Esophagus squamous epithelium (tissue), 5 donors: ENCODE measurements at places on chromosomes 3 and 15.

DNA sequence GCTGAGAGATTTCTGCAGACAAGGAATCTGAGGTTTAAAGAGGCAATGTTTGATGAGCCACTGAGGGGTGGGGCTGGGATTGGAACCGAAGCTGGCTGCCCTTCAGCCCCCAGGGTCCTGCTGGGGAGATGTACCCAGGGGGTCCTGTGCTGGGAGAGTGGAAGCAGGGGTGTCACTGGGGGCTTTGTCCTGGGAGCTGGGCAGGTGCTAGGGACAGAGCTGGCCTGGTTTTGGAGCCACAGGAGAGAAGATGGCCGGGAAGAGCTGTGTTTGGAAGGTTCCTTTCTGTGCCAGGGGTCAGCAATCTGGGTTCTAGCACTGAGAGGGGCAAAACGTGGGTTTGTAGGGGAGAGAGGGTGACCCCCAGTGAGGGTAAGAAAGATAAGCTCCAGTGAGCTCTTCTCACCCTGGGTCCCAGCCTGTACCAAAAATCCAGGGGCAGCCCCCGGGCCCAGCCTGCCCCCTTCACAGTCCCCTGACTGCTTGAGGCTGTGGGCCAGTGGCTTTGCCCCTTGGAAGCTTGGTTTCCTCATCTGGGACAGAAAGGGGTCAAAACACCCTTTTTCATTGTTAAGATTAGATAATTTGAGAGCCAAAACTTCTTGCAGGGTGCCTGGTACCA, 69.6 kb downstream of the SMAD3 start:
- no peak for DNase-seq

- no peak for DNase-seq
Observed at GRCh38 chr3:183810643-183811594, 14.5 kb downstream of the MAP6D1 start.

DNA sequence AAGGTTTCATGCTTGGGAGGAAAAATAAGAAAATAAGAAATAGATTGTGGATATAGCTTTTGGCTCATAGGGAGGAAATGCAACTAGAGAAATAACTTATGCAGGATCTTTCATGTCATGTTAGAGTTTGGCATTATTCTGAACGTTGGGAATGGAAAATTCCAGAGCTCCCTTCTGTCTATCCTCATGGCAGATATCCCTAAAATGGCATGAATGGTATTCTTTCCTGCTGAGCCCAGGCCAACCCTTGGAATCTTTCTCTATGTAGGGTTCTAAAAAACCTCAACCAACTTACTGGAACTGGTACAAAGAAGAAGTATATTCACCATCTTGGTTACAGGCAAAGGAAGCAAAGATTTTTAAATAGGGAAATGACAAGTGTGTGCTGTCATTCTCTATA, 212.5 kb downstream of the CHST2 start:
- DNase-seq = no peak

DNA sequence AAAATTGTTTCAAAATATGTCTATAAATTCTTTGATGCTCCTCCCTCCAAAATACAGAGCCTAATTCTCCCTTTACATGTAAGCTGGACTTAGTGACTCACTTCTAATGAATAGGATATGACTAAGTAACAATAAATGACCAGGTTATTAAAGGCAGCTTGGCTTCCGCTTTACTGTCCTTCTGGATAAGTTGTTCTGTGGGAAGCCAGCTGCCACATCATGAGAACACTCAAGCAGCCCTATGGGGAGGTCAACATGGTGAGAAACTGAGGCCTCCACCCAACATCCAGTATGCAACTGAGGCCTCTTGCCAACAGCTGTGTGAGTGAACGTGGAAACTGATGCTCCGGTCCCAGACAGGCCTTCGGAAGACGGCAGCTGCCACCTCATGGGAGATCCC, 247.3 kb upstream of the CHRM5 start:
- DNase-seq = no peak

GRCh38 chr3:50255251-50255615, 13.7 kb upstream of the SEMA3B start:
- DNase-seq = no peak

DNA sequence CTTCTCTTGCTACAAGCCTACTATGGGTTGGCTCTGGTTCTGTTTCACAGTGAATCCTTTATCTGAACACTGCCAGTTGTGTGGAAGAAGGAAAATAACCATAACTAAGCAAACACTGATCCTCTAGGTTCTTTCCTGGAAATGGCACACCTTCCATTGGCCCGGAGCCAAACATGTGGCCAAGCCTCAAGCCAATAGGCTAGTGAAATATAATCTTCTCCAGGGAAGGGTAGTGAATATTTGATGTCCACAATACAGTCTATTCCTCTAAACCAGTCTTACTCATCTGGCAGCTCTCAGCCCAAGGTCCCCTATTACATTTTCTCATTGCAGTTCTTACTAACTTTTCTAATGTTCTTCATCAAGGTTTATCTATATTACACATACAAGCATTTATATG, 921.3 kb downstream of the TUSC7 start:
- no peak for DNase-seq

DNA sequence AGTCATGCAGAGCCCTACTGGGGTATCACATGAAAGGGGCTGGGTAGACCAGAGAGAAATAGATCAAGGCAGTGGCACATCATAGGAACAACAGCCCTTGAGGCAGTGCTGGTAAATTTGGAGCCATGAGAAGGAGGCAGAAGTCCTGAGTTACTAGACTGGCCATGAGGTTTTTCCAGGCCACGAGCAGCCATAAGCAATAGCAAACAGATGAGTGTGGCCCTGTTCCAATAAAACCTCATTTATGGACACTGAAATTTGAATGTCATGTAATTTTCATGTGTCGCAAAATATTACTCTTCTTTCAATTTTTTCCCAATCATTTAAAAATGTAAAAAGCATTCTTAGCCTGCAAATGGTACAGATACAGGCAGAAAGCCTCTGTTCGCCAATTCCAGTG, 28.1 kb upstream of the LRRN1 start:
- DNase-seq = no peak

DNA sequence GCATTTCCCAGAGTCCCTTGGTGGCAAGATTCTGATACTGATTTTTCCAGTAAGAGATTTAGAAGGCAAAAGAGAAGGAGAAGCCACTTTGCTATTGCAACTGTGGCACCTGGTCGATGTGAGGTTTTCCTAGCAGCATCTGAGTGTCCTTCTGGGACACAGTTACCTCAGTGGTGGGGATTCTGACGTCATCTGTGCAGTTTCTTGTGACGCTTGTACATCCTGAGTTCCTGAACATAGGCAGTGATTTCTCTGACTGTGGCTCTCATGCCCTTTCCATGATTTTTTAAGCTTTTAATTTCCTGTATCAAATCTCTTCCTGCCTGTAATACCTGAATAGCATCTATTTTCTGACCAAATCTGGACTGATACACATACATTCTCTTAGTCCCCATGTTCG, 8.9 kb downstream of the USP13 start:
- no peak for DNase-seq

DNA sequence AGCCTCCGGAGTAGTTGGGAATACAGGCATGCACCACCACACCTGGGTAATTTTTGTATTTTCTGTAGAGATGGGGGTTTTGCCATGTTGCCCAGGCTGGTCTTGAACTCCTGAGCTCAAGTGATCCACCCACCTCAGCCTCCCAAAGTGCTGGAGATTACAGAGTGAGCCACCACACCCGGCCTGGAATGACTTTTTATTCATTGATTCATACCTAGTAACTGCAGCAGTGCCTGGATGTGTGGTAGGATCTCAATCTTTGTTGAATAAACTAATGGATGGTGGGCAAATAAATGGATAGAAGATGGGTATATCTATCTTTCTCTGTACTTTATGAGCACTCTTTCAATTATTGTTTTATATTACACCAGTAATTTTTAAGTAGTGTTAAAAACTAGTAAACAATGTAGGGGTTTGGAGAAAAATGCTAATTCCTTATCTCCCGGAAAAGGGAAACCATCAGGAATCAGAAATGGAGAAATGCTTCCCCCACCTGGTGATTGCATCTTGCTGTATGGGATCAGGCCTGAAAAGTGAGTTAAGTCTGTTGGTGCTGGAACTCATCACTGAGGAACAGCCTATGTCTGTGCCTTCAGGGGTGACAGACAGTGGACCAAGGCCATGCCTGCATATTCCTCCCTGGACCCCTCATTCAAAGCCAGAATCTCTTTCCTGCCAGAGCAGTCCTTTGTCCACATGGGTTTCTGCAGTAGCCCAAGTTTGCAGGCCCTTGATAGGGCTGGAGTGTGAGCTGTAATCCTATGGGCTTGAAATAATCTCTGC, 161.0 kb upstream of the CTDSPL start:
- no peak for DNase-seq

DNA sequence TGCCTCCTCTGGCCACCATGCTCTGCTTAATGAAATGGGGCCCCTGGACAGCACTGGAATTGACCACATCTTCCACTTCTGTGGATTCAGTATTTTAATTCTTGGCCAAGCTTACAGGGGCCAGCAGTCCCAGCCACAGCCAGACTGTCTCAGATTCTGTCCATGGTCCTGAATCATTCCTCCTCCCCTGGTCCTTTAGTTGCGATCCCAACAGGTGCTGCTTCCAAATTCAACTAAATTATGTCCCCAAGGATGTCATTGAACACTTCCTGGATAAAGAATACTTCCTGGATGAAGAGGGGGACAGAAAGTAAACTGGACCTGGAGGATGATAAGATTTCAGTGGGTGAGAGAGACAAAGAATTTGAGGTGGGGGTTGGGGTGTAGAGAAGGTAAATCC, 111.1 kb upstream of the FOXB1 start:
- DNase-seq = no peak

DNA sequence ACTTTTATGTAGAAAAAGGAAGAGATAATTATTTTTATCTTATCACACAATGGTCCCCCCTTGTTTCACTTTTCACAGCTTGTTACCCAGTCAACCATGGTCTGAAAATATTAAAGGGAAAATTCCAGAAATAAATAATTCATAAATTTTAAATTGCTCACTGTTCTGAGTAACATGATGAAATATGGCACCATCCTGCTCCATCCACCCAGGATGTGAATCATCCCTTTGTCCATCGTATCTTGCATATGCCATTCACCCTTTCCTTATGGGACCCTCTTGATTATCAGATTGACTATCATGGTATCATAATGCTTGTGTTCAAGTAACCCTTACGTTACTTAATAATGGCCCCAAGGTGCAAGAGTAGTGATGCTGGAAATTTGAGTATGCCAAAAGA, 43.7 kb downstream of the ANKRD28 start:
- no peak for DNase-seq

DNA sequence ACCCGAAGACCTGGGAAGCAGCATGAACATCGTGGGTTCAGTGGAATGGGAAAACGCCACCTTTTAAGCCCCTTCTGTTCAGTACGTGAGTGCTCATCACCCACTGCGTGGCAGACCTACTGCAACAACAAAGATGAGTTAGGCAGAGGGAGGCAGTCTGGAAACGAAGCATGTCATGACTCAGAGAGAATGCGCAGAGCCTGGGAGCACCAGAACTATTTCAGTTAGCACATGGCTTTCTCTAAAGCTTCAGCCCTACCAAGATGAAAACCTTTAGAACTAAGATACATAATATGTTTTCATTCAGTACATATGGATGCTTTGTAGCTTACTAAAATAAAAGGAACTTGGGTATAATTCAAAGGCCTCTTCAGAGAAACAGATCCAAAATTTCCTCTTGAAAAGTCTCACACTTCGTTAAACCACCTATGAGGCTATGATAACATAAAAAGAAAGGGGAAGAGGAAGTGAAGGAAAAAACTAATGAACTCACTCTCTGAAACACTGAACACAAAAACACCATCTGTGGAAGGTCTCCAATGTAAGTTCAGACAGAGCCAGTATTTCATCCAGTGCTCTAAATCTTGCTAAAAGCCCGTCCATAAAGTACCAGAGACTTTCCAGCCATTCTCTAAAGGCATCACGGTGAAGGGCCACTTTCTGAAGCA, 140.1 kb downstream of the OCA2 start:
- DNase-seq = no peak

GRCh38 chr3:74447221-74447620, 167.2 kb downstream of the CNTN3 start:
- DNase-seq = no peak

DNA sequence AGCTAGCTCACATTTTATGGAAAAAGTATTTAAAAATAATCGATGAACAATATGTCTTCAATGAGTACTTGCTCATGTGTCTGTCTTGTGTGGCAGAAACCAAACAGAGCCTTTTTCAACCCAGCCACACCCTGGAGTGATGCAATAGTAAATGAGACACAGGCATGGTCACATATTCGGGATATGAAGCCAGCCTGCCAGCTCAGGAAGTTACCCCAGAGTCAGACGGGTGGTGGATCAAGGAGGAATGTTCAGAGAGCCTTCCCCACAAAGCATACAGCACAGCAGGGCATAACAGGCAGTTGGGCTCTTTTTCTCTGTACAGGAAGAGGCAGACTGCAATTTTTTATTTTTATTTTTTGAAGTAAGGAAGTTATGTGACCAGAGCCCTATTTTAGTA, 27.3 kb downstream of the LARP6 start:
- DNase-seq = no peak

GRCh38 chr3:15050405-15051092, 14.6 kb downstream of the MRPS25 start:
- DNase-seq = no peak

- DNase-seq = no peak
Observed at GRCh38 chr3:16886303-16886683, 1.5 kb downstream of the PLCL2 start.

- DNase-seq = no peak
Observed at GRCh38 chr3:194237110-194237509, 101.2 kb downstream of the HES1 start.

GRCh38 chr15:29942143-29942542, 119.9 kb upstream of the TJP1 start:
- DNase-seq = no peak

DNA sequence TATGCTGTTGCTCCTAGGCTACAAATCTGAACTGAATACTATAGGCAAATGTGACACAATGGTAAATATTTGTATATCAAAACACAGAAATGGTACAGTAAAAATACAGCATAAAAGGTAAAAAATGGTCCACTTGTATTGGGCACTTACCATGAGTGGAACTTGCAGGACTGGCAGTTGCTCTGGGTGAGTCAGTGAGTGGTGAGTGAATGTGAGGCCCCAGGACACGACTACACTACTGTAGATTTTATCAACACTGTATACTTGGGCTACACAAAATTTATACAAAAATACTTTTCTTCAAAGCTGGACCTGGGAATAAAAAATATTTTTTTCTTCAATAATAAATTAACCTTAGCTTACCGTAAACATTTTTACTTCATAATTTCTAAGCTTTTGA, 41.6 kb upstream of the DUT start:
- DNase-seq = no peak

- no peak for DNase-seq
Observed at GRCh38 chr3:116492379-116492778, 47.1 kb upstream of the LSAMP start.

DNA sequence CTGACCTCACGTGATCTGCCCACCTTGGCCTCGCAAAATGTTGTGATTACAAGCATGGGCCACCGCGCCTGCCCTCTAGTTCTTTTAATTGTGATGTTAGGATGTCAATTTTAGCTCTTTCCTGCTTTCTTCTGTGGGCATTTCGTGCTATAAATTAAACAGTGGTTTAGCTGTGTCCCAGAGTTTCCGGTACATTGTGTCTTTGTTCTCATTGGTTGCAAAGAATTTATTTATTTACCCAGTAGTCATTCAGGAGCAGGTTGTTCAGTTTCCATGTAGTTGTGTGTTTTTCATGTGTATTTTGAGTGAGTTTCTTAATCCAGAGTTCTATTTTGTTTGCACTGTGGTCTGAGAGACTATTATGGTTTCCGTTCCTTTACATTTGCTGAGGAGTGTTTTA, 30.1 kb downstream of the MYRIP start:
- DNase-seq = no peak

GRCh38 chr15:90266061-90266431, 574 bp downstream of the NGRN start:
- DNase-seq = no peak

- DNase-seq = no peak
Observed at GRCh38 chr3:64890006-64890405, 202.2 kb upstream of the ADAMTS9 start.
